ENCODE measurements at places on chromosomes 13 and 19. TPM values are rescaled to one million over a fixed set of nuclear protein-coding genes. Genes with fewer than 3 reads are reported as not detected.

MAMSTR gene
- 5.8 TPM for total RNA-seq

PRRG2 gene
- 1.7 TPM for total RNA-seq

CACNG7 gene
- total RNA-seq = not detected

- no peak for DNase-seq
These were observed 39.5 kb downstream of the SIAH3 start for GRCh38 chr13:45811891-45812694.

GRCh38 chr13:28379371-28380083 lies 115.4 kb downstream of the FLT1 start:
- DNase-seq = no peak

DNA sequence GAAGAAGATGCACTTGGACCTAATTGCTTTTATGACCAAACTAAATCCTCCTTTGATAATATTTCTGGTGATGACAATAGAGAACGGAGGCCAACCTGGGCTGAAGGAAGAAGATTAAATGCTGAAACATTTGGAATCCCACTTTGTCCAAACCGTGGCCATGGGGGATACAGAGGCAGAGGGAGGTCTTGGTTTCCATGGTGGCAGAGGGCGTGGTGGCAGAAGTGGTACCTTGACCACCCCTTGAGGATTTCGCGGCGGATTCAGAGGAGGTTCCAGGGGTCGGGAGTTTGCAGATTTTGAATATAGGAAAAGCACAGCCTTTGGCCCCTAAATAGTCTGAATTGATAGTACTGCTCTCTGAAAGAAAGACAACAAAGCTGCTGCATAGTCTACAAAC lies 7.2 kb upstream of the LILRB3 start:
- DNase-seq = no peak

- DNase-seq = no peak
These were observed 1.8 kb downstream of the GADD45B start for GRCh38 chr19:2477732-2478191.
